ENCODE measurements at places on chromosomes 2 and 18. TPM values are rescaled to one million over a fixed set of nuclear protein-coding genes. Genes with fewer than 3 reads are reported as not detected.

GMCL1 gene
- 2.3 TPM for polyA plus RNA-seq

TUBA4B gene
- polyA plus RNA-seq = not detected

LIMS4 gene
- 5.2 TPM for polyA plus RNA-seq

DNA sequence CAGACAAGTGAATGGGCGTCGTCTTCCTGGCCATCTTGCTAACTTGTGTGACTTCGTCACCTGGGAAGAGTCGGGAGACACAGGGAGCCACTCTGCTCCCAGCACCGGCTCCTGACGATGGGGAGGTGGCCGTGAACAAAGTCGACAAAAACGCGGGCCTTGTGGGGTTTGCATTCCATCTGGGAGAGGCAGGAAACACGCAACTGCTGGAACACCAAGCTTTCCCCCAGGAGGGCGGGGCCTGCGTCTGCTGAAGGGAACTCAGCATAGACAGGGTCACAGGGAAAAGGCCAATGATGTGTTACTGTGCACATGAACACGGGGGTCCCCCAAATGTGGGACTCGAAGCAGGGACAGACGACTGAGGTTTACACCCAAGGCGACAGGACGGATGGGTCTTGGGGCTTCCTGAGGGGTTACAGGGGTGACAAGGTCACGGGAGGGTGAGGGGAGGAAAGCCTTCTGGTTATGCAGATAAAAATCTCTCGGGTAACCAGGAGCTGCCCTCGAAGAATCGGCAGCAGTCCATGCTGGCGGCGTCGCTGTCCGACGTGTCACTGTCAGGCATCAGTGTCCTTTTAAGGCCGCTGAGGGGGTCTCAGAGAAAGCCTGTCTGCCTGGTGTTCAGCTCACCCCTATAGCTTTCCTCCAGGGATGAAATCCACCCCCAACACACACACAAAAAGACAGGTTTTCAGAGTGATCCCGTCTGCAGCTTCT lies 28.2 kb upstream of the PRLH start:
- H3K27me3 ChIP-seq = no peaks in the 10 kb centered on the region
- H3K27ac ChIP-seq = no peak overlapping the region
- no peak overlapping the region for H3K4me3 ChIP-seq
- peaks cover 4% of the 10 kb centered on the region for H3K4me1 ChIP-seq
- H3K36me3 ChIP-seq = no peaks in the 10 kb centered on the region

- no peak overlapping the region for H3K27ac ChIP-seq
- no peaks in the 10 kb centered on the region for H3K27me3 ChIP-seq
- peaks cover 8% of the 10 kb centered on the region for H3K4me1 ChIP-seq
- H3K36me3 ChIP-seq = no peaks in the 10 kb centered on the region
- DNase-seq = peak; percentile 50
These were observed 488.3 kb downstream of the DLGAP1 start for GRCh38 chr18:3966642-3967358.

GRCh38 chr2:240292035-240292574 lies 143.4 kb upstream of the GPC1 start:
- H3K4me1 ChIP-seq = no peaks in the 10 kb centered on the region
- H3K4me3 ChIP-seq = no peak overlapping the region
- H3K36me3 ChIP-seq = no peaks in the 10 kb centered on the region
- no peak for DNase-seq
- H3K27me3 ChIP-seq = peaks cover 35% of the 10 kb centered on the region

DNA sequence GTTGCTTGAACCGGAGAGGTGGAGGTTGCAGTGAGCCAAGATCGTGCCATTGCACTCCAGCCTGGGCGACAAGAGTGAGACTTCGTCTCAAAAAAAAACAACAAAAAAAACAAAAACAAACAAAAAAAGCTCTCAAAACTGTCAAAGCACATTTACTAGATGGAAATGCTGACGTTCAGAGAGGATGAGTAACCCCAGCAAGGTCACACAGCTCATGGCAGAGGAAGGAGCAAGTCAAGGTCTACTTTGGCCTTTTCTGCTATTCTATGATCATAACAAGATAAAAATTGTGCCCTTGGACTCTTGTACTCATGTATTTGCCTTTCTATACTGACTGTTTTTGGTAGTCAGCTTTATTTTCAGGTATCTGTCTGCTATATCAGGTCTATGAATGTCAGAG lies 109.5 kb downstream of the ARL6IP6 start:
- H3K4me3 ChIP-seq = no peak overlapping the region
- no peaks in the 10 kb centered on the region for H3K27me3 ChIP-seq
- peaks cover 8% of the 10 kb centered on the region for H3K4me1 ChIP-seq
- H3K27ac ChIP-seq = no peak overlapping the region
- no peaks in the 10 kb centered on the region for H3K36me3 ChIP-seq

DNA sequence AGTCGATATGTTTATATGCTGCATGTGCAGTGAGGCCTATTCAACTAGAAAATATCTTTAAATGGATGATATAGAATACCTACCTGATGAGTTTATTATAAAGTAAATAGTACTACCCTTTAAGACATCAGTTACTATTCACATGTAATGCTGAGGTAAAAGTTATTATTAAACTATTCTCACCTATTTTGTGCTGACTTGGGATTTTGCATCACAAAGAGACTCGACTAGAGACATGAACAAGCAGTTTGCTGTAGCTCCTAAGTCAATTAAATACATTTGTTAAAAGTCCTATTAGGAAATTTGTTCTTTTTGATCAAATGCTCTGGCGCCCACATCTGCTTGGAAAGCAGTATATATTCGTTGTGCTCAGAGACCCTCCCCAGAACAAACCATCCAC lies 164.1 kb downstream of the CCDC85A start:
- H3K27me3 ChIP-seq = no peaks in the 10 kb centered on the region
- H3K36me3 ChIP-seq = no peaks in the 10 kb centered on the region
- DNase-seq = no peak
- no peak overlapping the region for H3K27ac ChIP-seq
- no peaks in the 10 kb centered on the region for H3K4me1 ChIP-seq
- no peak overlapping the region for H3K4me3 ChIP-seq

- no peaks in the 10 kb centered on the region for H3K4me1 ChIP-seq
- no peaks in the 10 kb centered on the region for H3K36me3 ChIP-seq
- peaks cover 23% of the 10 kb centered on the region for H3K27me3 ChIP-seq
- no peak for DNase-seq
- H3K27ac ChIP-seq = no peak overlapping the region
These were observed 3.0 kb upstream of the FIGLA start for GRCh38 chr2:70793450-70793849.

DNA sequence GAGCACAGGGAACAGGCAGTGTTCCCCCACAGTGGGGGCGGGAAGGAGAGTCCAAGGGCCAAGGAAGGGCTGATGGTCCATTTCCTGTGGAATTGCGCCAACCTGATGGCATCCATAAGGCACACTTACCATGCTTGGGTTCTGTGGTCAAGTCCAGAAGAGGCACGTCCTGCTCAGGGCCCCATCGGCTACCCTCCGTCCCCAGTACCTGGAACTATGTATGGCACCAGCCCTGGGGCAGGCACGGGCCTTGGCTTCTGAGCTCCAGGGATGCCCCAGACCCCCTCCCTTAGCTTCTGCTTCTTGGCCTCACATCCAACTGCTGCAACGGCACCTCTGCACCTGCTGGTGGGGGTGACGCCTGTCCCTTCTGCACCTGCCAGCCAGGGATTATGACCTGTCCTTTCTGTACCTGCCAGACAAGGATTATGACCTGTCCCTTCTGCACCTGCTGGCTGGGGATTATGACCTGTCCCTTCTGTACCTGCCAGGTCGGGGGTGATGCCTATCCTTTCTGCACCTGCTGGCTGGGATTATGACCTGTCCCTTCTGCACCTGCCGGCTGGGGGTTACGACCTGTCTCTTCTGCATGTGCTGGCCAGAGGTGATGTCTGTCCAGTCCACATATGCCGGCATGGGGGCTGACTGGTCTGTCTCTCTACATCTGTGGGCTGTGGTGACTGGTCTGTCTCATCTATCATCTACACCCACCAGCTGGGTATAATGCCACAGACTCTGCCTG lies 45.4 kb upstream of the SNTG2 start:
- H3K27me3 ChIP-seq = no peaks in the 10 kb centered on the region
- no peak for DNase-seq
- H3K27ac ChIP-seq = no peak overlapping the region

All from IMR-90 (cell line).